Choroid plexus epithelial cell (primary cell): ENCODE measurements at places on chromosomes 2 and 18.

DNA sequence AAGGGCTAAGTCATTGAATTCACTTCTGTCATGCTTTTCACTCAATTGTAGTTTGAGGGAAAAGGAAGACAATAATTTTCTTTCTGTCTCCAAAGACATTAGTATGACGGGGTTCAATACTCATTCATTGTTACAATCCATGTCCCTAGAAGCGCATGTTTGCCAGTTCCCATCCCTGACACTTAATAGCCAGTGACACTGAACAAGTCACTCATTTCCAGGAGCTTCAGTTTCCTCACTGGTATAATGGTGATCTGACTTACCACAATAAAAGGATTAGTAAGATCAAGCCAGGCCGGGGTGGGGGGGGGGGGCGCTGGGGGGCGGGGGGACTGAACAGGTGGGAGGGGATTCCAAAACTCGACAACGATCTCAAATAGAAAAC is 144.8 kb upstream of the MAP3K20 start:
- no peak for DNase-seq

GRCh38 chr2:177727577-177728398 is 335.2 kb downstream of the AGPS start:
- DNase-seq = no peak

DNA sequence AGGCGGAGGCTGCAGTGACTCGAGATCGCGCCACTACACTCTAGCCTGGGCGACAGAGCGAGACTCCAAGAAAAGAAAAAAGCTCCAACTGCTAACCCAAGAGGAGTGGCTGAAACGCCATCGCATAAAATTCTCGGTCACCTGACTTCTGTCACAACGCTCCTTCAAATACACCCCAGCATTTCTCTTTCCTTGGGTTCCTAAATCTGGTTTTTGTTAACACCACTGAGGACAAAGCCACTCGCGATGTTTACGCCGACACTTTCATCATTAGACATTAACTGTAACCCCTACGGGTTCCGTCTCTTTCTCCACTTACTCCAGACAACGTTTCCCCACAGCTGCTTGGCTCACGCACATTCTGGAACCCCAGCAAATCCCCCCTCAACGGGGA is 679 bp downstream of the CLK1 start:
- no peak for DNase-seq

DNA sequence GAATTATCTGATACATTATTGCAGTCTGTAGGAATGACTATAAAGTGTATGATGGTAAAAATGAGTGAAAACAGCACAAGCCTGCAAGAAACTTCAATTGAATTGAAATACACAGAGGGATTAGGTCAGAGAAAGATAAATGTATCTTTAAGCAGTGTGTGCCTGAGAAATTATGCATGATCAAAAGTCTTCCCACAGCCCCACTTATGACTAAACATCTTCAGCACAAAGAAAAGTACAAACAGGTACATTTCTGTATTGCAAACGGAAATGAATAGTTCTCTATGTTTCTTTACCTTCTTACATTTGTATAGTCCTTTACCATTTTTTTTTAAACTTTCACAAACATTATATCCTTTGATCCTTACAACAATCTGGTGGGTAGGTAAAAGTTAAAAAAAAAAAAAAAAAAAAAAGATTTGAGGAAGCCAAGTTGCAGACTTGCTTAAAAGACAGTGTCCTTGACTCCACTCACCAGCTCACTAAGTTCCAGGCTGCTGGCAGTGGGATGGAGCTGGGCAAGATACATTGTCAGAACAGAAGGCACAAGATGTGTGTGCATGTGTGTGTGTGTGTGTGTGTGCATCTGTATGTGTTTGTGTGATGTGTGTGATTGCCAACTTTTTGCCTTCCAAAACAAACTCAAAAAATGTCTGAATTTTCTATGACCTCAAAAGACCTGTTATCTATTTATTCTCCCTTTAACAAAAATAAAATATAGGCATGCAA is 423.7 kb upstream of the ACVR2A start:
- DNase-seq = no peak

- no peak for DNase-seq
Observed at GRCh38 chr2:191670787-191671186, 7.1 kb upstream of the NABP1 start.

DNA sequence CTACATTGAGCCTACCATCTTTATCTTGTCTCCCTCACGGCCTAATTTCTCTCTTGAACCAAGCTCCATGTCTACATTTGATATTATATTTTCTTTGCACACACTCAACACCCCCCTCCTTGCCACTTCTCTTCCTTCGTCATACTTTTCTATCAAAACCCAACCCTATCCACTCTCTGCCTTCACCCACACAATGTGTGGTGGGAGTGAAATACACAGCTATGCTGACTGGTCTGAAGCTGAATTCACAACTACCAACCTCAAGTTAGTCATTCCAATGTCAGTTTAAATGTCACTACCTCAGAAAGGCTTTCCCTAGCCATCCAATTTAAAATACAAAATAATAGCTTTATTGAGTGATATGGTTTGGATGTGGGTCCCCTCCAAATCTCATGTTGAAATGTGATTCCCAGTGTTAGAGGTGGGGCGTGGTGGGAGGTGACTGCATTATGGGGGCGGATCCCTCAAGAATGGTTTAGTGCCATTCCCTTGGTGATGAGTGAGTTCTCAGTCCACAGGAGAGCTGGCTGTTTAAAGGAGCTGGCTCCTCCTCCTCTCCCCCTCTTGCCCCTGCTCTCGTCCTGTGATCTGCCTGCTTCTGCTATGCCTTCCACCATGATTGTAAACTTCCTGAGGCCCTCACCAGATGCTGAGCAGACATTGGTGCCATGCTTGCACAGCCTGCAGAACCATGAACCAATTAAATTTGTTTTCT is 112.1 kb downstream of the DTNB start:
- no peak for DNase-seq

DNA sequence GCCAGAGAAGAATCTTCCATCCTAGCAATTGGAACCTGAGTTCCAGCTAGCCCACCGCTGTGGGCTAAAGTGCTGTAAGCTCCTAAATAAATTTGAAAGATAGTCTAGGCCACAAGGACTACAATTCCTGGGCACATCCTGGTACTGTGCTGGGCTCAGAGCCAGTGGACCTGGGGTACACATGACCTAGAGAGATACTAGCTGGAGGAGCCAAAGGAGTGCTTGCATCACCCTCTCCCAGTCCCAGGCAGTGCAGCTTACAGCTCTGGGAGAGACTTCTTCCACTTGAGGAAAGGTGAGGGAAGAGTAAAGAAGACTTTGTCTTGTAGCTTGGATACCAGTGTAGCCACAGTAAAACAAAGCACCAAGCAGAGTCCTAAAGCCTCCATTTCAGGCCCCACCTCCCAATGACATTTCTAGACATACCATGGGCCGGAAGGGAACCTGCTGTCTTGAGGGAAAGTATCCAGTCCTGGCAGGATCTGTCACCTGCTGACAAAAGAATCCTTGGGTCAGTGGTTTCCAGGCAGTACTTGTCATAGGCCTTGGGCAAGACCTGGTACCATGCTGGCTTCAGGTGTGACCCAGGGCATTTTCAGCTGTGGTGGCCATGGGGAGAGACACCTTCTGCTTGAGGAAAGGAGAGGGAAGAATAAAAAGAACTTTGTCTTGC is 89.5 kb downstream of the TMEM185B start:
- DNase-seq = peak; percentile 28

DNA sequence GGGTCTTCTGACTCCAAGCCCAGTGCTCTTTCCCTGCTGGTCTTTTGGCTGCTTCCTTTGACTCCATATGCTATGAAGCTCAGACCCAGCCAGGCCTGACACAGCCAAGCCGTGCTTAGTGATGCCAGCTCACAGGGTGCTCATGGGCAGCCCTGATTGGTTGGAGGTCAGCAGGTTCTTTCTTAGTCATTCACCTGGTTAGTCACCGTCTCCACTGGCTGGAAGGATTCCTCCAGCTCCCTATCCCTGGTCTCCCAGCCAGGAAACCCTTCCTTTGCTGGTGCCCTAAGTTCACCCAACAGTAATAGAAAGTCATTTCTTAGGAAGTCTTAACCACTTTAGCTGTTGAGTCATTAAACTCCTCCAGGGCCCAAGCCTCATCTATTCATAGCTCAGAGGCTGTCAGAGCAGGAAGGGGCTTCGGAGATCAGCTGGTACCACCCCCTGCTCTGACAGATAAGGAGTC is 3.9 kb downstream of the KCNK3 start:
- DNase-seq = peak; percentile 44

DNA sequence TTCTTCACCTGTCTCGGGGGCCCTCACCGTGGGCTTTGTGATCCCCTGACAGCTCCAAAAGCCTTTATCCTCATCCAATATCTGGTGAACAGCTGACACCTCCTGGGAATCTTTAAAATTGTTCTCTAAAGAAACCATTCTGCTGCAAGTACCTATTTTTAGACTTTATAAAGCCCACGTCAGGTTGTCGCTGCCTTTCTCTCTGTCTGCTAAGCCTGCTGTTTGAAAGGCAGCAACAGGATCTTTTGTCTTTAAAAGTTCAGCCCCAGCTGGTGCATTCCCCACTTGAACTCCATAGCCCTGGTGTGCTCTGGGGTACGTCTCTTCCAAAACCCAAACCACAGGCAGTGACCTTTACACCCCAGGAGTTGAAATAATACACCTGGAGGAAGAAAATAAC is 145.0 kb downstream of the NEDD4L start:
- no peak for DNase-seq

DNA sequence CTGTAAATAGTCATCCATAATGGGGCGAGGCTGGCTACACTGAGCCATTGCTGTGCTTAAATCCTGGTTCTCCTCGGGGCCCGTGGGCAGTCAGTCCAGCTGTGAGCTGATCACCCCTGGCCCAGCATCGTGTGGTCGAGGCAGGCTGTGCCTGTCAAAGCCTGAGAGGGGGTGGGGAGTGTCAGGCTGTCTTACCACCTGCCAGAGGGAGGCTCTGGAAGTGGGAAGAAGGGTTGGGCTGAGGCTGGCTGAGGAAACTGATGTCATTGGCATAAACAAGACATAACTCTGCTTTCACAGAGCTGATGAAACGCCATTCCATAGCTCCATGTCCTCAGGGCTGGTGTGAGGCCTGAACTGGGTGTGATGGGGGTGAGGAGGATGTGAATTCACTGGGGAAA is 49.7 kb downstream of the KLHL29 start:
- DNase-seq = no peak

DNA sequence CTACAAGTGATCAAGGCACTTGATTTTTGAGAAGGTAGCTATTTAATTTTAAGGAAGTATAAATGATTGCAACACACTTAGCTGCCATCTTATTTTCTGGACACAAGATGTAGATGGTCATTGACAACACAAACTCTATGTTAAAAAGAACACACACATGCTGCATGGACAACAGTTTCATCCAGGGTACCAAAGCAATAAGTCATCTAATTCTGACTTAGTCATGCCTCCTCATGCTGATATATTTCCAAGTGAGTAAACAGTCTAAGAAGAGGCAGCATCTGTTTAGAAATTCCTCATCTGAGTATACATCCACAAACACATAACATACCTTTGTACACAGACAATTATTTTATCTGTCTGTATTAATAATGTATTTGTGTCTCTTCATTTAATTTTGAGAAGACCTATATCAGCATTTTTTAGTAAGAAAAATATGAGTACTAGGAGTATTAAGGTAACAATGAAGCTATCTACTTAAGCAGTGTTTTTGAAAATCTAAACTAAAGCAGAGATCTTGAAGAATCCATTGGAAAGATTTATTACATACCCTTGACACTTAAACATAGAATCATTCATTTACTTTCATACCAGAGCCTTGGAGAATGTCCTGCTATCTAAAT is 84.9 kb downstream of the SCN1A start:
- DNase-seq = peak; percentile 7

DNA sequence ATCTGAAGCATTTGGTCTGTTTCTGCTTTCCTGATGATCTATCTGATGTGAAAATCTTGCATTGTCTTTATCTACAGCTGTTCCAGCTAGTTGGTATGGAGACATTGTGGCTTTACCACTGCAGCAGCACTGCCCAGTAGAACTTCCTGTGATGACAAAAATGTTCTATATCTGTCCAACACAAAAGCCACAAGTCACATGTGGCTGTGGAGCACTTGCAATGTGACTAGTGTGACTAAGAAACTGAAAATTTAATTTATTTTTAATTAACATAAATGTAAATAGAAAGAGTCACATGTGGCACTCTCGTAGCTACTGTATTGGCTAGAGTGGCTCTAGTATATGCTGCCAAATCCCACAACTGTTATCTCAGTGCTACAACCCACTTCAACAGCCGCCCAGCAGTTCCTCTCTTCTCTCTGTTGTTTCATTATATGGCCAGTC is 425.7 kb downstream of the SETBP1 start:
- DNase-seq = peak; percentile 6

GRCh38 chr2:113770929-113771328 is 14.5 kb upstream of the SLC35F5 start:
- DNase-seq = no peak

- DNase-seq = no peak
Observed at GRCh38 chr2:200477667-200478131, 32.2 kb downstream of the KCTD18 start.

DNA sequence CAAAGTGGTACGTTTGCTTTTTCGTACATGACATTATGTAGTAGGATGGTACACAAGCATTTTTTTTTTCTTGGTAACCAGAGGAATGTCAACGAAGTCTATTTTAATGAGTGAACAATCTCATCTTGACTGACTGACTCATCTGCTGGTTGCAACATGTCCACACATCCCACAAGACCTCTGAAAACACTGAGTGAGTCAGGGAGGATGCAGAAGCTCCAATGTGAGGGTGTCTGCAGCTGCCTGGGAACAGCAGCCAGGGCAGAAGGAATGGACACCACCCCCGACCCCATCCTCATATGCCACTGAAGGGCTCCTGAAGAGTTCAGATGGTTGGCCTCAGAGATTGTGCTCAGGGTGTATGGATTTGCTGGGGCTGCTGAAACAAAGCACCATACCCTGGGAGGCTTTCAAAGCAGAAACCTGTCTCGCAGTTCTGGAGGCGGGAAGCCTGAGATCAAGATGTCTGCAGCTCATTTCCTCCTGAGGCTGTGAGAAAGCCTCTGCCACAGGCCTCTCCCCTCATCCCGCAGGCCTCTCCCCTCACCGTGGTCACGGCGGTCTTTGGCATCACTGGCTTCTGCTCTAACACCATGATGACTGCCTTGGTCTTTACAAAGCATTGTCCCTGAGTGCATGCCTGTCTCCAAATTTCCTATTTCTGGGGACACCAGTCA is 124.6 kb downstream of the LRATD1 start:
- peak; percentile 38 for DNase-seq
